ENCODE measurements at places on chromosomes 1 and 21. TPM values are rescaled to one million over a fixed set of nuclear protein-coding genes. Genes with fewer than 3 reads are reported as not detected.

- DNase-seq, result no peak
These were observed 11.4 kb upstream of the MRPS6 start for GRCh38 chr21:34061983-34062382.

DNA sequence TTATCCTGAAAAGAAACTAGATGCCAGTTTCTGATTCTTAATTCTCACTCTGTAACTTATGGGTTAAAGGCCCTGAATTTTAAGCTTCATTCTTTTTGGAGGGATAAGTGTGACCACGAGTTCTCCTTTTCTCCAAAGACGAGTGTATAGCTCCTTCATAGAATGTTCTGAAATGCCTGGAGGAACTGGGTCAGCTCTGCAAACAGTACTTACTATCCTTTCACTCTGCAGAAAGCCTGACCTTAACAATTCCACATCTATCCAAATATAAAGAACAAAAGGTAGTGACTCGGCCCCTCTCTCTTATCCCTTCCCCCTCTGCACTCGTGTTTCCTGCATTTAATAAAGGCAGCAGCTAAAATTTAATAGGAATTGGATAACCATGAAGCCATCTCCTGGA is 150.5 kb downstream of the LYPLAL1 start:
- DNase-seq, result no peak

GRCh38 chr1:237868817-237869600 is 21.7 kb downstream of the ZP4 start:
- DNase-seq, result no peak

DNA sequence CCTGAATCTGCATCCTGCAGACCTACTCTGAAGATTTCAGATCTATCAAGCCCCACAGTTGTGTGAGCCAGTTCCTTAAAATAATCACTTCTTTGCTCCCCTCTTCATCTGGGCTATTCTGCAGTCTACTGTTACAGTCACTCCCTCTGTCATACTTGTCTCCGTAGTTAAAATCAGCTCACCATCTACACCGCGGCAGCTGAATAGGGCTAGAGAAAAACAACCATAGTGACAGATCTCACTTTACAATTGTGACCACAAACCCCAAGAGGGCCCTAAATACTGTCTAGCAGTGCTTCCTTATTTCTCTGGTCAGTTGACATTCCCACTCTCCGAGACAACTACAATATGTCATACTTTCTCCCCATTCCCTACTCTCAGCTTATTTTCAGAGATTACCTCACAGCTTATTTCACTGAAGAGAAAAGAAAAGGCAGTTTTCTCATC is 12.9 kb downstream of the DESI2 start:
- DNase-seq, result no peak

DNA sequence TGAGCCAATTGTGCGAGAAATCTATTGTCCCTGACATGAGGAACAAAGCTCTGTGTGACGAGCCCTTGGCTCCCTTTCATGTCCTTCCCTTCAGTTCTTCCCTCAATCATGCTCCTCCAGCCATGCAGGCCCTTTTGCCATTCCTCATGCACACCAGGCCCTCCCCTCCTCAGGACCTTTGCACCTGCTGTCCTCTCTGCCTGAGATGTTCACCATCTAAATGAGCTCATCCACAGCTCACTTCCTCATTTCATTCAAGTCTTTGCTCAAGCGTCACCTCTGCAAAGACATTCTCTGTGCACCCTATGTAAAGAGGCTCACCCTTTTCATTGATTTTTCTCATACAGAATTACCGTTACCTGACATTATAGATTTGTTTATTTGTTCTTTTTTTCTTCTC is 43.7 kb downstream of the C8B start:
- no peak for DNase-seq

DNA sequence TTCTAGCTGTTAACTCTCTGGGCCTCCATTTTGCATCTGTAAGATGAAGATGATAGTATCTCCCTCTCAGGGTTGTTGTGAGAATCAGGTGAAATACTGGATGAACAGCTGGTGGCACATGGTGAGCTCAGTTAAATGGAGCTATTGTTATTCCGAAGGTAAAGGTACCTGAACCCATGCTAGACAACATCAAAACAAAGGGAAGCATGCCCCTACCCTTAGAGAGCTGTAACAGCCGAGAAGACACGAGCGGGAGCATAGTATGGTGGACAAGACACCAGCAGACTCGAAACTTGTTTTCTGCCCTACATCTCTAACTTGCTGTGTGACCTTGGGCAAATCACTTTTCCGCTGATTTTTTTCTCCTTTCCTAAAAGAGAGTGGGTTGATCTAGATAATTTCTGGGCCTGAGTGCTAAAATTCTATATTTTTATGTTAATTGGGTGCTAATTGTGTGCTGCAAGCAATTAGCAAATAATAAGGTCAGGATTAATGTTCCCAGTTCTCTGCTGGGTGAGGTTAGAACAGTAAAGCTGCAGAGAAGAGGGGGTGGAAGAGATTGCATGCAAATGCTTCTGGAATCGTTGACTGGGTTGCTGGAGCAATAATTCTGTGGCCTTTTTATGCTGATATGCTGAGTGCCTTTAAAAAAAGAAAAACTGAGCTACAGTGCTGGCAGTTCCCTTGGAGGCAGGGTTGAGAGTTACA is 10.8 kb downstream of the TMEM200B start:
- no peak for DNase-seq

DNA sequence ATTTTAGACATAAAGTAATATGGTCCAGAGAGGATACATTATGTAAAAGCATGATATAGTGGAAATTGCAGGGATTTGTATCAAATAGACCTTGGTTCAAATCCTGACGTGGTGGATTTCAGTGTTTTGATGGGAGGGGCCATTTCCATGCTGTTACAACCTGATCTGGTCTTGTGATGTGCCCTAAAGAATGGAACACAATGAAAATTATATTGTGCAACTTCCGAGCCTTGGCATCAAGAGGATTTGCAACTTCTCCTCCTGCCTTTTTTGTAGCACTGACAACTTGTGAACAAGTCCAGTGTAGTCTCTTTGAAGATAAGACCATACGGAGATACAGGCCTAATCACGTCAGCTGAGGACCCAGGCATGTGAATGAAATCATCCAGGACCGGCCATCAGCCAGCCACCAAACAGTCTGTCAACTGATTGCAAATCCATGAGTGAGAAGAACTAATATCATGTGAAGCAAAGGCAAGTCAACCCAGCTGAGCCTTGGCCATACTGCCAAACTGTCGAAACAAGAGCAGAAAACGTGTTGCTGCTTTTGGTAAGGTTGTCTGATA is 412.1 kb downstream of the DPYD start:
- DNase-seq, result no peak

- no peak for DNase-seq
These were observed 141.0 kb downstream of the USP25 start for GRCh38 chr21:15870819-15871218.

- no peak for DNase-seq
These were observed 37.0 kb downstream of the RSPH1 start for GRCh38 chr21:42459082-42459460.

- DNase-seq, result no peak
These were observed 5.0 kb downstream of the MASP2 start for GRCh38 chr1:11042065-11042464.

DNA sequence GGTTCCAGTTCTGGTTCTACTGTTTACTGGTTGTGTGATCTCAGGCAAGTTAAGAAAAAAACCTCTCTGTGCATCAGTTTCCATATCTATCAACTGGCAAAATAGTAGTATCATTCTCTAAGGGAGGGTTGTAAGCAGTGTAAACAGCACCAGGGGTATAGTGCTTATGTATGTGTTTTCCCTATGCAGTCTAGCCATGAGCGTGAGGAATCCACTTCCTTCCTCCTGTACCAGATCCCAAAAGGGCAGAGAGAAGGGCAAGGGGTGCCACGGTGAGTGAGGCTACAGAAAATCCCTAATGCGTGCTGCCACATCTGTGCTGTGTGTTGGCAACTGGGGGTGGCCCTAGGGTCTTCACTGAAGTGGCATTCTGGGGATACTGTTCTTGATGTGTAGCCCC is 18.4 kb upstream of the RNF19B start:
- DNase-seq, result no peak

DNA sequence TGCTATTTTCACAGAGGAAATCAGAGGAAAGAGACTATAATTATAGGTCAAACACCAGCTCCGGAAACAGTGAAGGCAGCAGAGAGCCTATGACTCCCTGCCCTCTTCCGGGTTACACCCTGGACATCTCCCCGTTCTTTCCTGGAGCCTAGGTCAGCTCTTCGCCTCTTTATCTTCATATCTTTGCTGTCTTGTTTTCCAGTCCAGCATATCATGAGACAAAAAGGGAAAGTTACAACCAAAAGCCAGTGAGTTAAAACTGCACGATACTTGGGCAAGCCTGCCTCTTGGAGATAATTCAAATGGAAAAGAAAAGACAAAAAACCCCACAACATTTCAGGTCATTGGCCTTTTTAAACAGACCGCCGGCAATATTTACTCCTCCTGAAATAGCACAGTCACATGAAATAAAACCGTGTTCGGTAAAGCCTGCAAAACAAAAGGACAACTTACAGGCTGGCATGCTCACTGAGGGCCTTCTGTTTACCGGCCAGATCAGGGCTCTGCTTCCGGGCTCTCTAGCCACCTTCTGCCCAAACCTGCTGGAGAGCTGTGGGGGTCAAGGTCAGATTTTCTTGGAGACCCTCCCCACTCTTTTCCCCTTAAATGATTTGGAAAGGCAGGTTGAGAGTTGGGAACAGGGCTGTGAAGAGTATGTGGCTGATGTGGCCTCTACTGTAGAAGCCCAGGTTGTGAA is 42.8 kb upstream of the PPP2R5A start:
- DNase-seq, result no peak

GRCh38 chr1:20224546-20224945 is 38.2 kb upstream of the PLA2G2C start:
- DNase-seq, result no peak

DNA sequence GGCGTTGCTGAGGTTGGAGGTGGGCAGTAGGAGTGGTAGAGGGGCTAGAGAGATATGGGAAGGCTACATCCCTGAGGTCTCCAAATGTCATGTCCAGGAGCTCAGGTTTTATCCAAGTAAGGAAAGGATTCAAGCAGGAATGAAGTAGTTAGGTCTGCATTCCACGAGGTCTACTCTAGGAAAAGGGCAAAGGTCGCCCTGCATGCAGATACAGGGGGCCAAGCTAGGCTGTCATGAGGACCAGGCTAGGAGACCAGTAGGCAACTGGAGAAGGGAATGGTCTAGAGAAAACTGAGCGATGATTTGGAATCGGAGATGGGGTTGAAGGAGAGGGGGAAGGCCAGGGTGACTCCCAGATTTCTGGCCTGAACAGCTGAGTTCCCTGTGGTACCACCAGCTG is 48.7 kb downstream of the IRF2BP2 start:
- DNase-seq, result no peak

GRCh38 chr1:51445351-51446090 is 73.5 kb downstream of the EPS15 start:
- DNase-seq, result no peak

DNA sequence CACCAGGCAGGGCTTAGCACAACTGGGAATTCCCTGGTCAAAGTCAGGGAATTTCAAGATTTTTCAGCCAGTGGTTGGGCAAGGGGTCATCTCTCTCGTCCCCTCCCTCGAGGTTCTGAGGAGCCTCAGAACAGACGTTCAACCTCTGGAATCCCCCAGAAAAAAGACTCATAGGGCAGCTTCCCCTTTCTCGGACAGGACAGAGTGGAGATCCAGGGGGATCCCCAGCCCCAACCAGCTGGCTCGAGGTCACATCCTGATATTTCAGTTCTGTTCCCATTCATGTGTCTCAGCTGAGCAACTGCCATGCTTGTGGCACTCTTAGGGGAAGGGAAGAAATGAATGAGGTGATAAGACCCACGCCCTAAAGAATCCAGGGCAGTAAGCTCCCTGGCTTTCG is 4.9 kb upstream of the LAD1 start:
- DNase-seq, result no peak

- no peak for DNase-seq
These were observed 4.7 kb downstream of the FOXO6 start for GRCh38 chr1:41365772-41366454.

The PROX1 gene
- total RNA-seq, result 2.5 TPM

The F5 gene
- 0.48 TPM for total RNA-seq

The NR1I3 gene
- total RNA-seq, result not detected

The CFHR1 gene
- 1.7 TPM for total RNA-seq

The LIN28A gene
- not detected for total RNA-seq

The UBE2U gene
- total RNA-seq, result not detected

The TPTE gene
- total RNA-seq, result not detected

The RUNX1 gene
- 58.2 TPM for total RNA-seq

The FOXD2 gene
- total RNA-seq, result 2.7 TPM
